Stimulated activated CD4-positive, alpha-beta T cell treated with anti-CD3 and anti-CD28 coated beads, Interleukin-12 subunit alpha, Interleukin-12 subunit beta, amount 100 ng/mL, for 48 hours (primary cell): ENCODE measurements at places on chromosomes 4 and X.

DNA sequence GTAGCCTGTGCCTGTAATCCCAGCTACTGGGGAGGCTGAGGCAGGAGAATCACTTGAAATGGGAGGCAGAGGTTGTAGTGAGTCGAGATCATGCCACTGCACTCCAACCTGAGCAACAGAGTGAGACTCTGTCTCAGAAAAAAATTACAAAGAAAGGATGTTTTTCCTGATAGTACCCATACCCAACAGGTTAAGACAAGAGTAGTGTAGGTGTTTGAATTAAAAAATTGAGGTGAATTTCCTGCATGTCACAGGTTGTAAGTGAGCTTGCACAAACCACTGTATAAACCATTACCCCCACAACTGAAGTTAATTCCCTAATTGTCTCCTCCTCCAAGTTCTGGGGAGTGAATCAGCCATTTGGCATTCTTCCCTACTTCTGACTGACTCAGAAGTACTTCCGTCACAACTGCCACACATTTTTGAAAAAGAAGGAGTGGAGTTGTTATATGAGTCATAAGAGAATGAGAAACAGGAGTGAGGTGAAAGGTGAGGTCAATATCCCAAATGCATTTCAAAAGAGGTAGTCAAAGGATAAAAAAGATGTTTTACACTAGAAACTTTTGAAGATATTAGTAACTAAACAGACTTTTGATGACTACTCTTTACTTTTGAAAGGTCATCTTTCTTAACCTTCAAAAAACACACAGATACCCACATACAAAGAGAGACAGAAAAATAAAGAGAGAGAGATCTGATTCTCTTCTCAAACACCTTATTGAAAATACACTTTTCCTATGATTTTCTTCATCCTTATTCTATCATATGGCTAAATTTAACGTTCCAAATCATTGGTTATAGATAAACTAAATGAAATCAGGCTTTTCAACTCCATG is 134.5 kb downstream of the BTC start:
- DNase-seq: no peak

GRCh38 chr4:20451986-20452385 is 200.3 kb downstream of the SLIT2 start:
- DNase-seq: no peak

GRCh38 chrX:110123331-110123782 is 120.4 kb downstream of the TMEM164 start:
- no peak for DNase-seq

- no peak for DNase-seq
Observed at GRCh38 chrX:13387666-13388494, 68.0 kb upstream of the ATXN3L start.
